ENCODE measurements at places on chromosomes 13 and 19. TPM values are rescaled to one million over a fixed set of nuclear protein-coding genes. Genes with fewer than 3 reads are reported as not detected.

The GDF15 gene
- total RNA-seq: not detected

The OR1I1 gene
- not detected for total RNA-seq

The MEGF8 gene
- total RNA-seq: 9.7 TPM

The CALR3 gene
- total RNA-seq: not detected

The ATP4A gene
- total RNA-seq: not detected

The ZNF492 gene
- total RNA-seq: 0.18 TPM

The ABCC4 gene
- total RNA-seq: 19.3 TPM

The NAPSA gene
- 5.1 TPM for total RNA-seq
